NCI-H2107 (cell line): ENCODE measurements at places on chromosomes 13 and 19.
A peak's percentile ranks its signal among the peaks of the same experiment; 100 is the strongest.

- no peak for DNase-seq
Measured at GRCh38 chr19:41327576-41328156, 17.7 kb downstream of the CCDC97 start.

- DNase-seq = no peak
Measured at GRCh38 chr19:45075301-45076028, 813 bp downstream of the ZNF296 start.

GRCh38 chr13:80778297-80778696, 437.4 kb upstream of the SPRY2 start:
- no peak for DNase-seq

- no peak for DNase-seq
Measured at GRCh38 chr19:21604951-21605476, 99.6 kb downstream of the ZNF429 start.

DNA sequence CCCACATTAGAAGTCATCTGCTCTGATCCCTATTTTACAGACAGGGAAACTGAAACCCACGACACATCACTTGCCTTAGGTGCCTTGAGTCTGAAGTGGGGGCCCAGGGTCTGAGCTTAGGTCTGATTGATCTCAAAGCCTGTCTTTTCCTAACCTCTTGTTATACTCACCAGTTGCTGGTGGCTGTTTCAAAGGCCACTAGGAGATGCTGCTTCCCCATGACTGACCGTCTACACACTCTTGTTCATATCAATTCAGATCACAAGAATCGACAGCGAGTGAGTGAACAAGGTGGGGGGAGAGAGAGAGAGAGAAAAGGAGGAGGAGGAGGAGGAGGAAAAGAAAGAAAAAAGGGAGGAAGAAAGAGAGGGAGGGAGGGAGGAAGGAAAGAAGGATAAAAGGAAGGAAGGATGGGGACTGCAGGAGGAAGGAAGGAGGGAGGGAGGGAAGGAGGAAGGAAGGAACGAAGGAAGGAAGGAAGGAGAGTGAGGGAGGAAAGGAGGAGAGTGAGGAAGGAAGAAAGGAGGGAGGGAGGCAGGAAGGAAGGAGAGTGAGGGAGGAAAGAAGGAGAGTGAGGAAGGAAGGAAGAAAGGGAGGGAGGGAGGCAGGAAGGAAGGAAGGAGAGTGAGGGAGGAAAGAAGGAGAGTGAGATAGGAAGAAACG, 3.3 kb downstream of the OR10H1 start:
- no peak for DNase-seq

- DNase-seq = no peak
Measured at GRCh38 chr19:6087074-6087571, 23.2 kb downstream of the RFX2 start.

- no peak for DNase-seq
Measured at GRCh38 chr19:51461723-51462161, 3.5 kb upstream of the SIGLEC8 start.

GRCh38 chr19:12636631-12637030, 25.9 kb downstream of the ZNF791 start:
- no peak for DNase-seq

- DNase-seq = no peak
Measured at GRCh38 chr13:40518481-40518882, 148.0 kb downstream of the FOXO1 start.

DNA sequence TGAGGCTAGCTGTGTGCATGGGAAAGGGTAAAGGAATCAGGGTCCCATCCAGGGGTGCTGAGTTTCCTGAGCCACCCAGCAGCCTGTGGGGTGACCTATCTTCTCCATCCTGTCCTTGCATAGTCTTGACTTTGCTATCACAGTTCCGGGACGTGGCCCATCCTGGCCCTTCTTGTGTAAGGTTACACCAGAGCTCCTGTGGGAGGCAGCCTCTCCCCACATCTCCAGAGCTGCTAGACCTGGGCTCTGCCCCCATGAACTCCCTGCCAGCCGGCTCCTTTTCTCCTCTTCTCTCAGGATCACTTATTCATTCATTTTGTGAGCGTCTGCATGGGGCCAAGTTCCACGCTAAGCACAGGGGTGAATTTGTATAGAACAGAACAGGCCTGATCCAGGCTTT, 238.9 kb downstream of the TSHZ3 start:
- DNase-seq = no peak

- DNase-seq = no peak
Measured at GRCh38 chr13:74325106-74325505, 190.9 kb upstream of the KLF12 start.

- DNase-seq = no peak
Measured at GRCh38 chr13:24503379-24503696, 9.2 kb downstream of the PARP4 start.

DNA sequence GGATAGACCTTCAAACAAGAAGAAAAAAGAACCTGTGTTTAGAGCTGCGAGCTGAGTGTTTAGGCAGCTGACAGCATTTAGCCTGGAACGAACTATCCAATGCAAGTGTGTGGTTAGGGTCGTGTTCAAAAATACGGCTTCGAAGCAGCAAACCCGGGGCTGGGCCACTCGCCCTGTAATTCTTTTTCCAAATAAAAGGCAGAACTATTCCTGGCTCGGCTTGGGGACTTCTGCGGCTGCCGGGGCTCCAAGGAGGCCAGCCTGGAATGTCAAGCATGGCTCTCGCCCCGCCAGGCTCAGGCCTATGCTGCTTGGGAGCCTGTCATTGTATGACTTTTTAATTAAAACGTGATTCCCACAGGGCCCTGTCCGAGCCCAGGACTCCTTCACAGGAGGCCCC, 51.7 kb upstream of the KLF2 start:
- no peak for DNase-seq

DNA sequence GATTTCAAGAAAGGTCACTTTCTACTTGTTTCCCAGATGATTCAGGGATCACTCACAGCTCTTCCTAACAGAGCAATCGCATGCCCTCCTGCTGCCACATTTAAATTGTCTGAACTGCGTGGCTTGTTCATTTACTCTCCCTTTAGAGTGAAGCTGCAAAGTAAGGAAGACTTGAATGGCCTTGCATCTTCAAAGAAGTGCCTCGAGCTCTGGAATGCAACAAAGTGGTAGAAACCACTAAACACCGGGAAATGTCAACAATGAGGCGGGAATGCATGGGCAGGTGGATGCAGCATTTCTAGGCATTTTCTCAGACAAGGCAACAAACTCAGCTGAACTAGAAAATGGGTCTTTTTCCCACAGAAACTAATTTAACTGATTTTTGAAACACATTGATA, 10.3 kb upstream of the DACH1 start:
- DNase-seq = no peak

GRCh38 chr19:29896802-29897201, 45.2 kb upstream of the URI1 start:
- DNase-seq = no peak

DNA sequence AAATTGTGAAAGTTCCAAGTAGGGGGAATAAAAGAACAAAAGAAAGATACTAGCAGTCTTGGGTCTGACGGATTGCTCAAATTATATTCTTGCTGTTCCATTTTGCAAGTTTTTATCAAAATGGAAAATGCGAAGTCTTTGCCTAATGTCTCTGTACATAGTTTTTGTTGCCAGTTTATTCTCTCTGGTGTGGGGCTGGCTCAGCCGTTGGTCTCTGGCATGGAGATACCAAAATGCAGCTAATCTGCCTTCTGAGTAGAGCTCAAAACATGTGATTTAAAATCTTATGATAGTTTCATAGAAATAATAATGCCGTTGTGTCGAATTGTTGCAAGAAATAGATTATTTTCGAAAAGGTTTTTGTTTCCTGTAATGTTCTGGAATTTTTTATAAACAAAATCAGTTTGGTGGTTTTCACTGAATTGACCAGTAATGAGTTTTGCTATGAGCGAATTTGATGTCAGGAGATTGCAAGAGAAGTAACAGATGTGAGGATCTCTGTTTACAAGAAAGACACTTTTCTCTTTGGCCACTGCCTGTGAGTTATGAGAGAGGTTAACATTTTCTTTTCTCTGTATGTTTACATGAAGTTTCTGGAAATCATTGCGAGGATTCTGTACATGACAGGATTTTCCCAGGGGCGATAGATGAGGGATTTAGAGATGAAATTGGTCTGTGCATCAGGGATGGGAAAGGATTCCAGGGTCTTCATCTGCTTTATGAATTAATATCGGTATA, 147.0 kb downstream of the DCT start:
- DNase-seq = no peak

DNA sequence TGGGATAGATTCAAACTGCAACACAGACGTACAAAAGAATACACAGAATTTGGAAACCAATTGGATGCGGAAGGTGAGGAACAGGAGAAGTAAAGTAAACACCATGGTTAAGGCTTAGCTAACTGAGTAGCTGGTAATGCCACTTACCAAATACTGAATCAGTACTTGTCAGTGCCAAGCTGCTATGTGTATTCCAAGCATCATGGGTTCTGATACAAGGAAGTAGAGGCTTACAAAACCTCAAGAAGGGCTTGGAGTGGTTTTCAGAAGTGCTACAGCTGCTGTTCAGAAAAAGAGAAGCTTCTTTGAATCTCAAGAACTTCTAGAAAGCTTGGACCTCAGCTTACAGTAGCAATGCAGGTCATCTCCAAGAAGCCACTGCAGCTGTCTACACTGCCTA, 35.9 kb upstream of the DCT start:
- no peak for DNase-seq

- DNase-seq = no peak
Measured at GRCh38 chr19:38831142-38831605, 420 bp downstream of the ECH1 start.

DNA sequence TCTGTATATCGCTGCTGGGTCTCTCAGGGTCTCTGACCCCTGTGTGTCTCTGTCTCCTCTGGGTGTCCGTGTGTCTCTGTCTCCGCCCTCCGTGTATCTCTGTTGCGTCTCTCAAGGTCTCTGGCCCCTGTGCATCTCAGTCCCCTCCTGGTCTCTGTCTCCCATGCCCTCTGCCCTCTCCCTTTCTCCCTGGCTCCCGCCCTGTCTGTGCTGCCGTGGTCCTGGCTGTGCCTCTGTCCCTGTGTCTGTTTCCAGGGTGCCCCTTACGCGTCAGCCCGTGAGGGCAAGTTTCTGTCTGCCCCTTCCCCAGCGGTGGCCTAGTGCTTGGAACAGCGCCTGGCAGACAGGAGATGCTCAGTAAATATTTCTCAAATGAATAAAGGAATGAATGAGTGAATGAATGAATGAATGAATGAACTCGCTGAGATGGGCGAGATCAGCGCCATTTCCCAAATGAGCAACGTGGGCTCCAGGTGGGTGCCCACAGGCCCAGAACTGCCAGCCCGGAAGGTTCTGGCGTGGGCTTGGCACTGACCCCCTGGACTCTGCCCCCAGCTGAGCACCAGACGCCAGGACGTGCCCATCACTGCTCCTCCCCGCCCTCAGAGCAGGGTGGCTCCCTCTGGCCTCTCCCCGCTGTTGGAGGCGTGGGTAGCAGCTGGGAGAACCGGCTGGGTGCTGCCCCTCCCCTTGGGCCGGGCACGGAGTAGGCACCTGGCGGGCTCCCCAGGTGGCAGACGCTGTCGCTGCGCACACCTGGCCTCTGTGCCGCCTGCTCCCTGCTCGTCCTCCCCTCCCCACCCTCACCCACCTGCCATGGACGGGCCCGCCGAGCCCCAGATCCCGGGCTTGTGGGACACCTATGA, at the start of gene SULT2B1:
TSS of gene SULT2B1 (plus strand) at position 736 of the 866 bp plus-strand sequence. CDS start at position 817, 81 bp downstream.
- DNase-seq = peak; percentile 77

- DNase-seq = no peak
Measured at GRCh38 chr13:23159205-23159759, 21.5 kb upstream of the SGCG start.
